A673 (cell line): ENCODE measurements at places on chromosomes 2 and 18. TPM values are rescaled to one million over a fixed set of nuclear protein-coding genes. Genes with fewer than 3 reads are reported as not detected.

ANKRD62 gene
- total RNA-seq = not detected in 2 replicates

PFN4 gene
- 0.94 TPM in 1 of 2 replicates, not detected in the other for total RNA-seq

DHX57 gene
- 30.6 and 33.2 TPM in 2 replicates for total RNA-seq

GRCh38 chr2:144559681-144560080, 39.8 kb upstream of the ZEB2 start:
- no peaks in the 10 kb centered on the region for H3K36me3 ChIP-seq
- no peaks in the 10 kb centered on the region for H3K4me1 ChIP-seq
- H3K27me3 ChIP-seq = no peaks in the 10 kb centered on the region
- H3K27ac ChIP-seq = no peak overlapping the region

- H3K4me3 ChIP-seq = no peak overlapping the region
- H3K27me3 ChIP-seq = no peaks in the 10 kb centered on the region
- DNase-seq = no peak
- H3K27ac ChIP-seq = no peak overlapping the region
- H3K36me3 ChIP-seq = no peaks in the 10 kb centered on the region
- no peaks in the 10 kb centered on the region for H3K4me1 ChIP-seq
These were observed 35.6 kb downstream of the BMP10 start for GRCh38 chr2:68835621-68836020.
